GM04504 (cell line): ENCODE measurements at places on chromosomes 12 and 14.
A peak's percentile ranks its signal among the peaks of the same experiment; 100 is the strongest.

- DNase-seq, result no peak
These were observed 26.3 kb downstream of the LDHB start for GRCh38 chr12:21631367-21631766.

GRCh38 chr14:73786636-73787485, 64.8 kb upstream of the PTGR2 start:
- no peak for DNase-seq

GRCh38 chr14:88137327-88137726, 132.4 kb downstream of the GPR65 start:
- no peak for DNase-seq

DNA sequence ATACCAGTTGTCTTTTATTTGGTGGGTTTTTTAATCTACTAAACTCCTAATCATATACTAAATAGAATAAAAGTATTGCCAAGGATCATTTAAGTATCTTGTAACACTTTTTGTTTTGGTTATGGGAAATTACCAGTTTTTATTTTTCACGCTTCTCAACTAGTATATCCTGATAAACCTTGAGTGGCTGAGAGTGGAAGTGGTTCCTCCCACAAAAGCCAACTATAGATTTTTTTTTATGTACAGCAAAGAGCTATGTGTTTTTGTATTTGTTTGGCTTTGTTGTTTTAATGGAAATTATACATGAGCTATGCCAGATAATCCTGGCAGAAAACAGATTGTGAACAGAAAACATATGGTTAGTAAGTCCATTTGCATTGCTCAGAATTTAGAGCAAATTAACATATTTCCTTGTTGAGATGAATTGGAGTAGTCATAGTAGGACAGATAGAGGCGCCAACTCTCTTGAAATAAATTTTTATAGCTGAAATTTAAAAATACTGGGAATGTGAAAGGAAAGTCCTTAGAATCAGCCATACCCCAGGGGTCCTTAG, 60.9 kb upstream of the PSMA6 start:
- DNase-seq, result no peak

DNA sequence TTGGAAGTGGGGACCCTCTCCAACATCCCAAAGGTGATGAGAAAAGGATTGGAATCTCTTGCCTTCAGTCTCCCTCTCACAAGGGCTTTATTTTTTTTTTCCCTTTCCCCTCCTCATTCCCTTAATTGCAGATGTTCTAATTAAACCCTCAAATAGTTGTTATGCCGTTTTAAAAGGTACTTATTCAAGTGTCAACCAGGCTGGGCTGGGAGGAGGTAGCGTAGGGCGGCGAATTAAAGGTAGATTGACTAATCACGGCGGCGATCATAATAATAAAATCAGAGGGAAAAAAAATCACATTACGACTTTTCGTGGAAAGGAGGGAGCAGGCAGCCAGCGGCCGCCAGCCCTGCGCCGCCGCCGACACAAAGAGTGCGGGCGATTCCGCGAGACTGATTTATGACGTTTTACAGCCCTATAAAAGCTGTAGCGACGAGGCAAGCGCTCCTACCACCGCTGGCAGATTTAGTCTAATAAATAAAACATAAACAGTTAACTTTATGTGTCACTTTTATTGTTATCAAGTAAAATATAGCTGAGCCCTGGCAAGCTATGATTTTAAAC, 1.7 kb upstream of the HOXC4 start:
- peak; percentile 77 for DNase-seq

DNA sequence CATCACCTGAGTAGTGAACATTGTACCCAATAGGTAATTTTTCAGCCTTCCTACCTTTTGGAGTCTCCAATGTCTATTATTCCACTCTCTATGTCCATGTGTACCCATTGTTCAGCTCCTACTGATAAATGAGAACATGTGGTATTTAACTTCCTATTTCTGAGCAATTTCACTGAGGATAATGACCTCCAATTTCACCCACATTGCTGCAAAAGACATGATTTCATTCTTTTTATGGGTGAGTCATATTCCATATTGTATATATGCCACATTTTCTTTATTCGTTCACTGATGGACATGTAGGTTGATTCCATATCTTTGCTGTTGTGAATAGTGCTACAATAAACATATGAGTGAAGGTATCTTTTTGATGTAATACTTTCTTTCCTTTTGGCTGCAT, 16.4 kb upstream of the BTG1 start:
- DNase-seq, result no peak

- DNase-seq, result no peak
These were observed 22.3 kb upstream of the SSPN start for GRCh38 chr12:26172946-26173552.

- DNase-seq, result no peak
These were observed 13.4 kb downstream of the CDK17 start for GRCh38 chr12:96386794-96387193.

- no peak for DNase-seq
These were observed 78.8 kb upstream of the FAR2 start for GRCh38 chr12:29070309-29070708.

DNA sequence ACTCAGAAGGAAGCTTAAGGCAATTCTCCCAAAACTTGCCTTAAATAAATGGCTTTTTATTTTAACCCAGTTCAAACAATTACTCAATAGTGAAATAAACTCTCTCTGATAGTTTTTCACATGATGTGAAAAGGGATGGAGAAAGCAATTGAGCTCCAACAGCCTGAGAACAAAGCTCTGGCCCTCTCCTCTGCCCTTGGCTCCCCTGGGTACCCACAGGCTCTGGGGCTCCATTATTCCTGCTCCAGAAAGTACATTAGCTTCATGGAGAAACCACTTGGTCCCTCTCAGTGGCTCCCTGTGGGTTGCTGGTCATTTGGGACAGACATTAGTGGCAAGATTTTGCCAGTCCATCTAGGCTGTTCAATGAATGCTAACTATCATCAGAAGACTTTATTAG, 242.8 kb downstream of the ATP23 start:
- no peak for DNase-seq

- DNase-seq, result no peak
These were observed 81.1 kb upstream of the GTF2A1 start for GRCh38 chr14:81301813-81302212.

GRCh38 chr12:13167226-13167625, 29.3 kb upstream of the EMP1 start:
- no peak for DNase-seq

- no peak for DNase-seq
These were observed 1.2 kb upstream of the GOLGA5 start for GRCh38 chr14:92792885-92793284.

GRCh38 chr12:47411966-47412365, 293.9 kb downstream of the RPAP3 start:
- DNase-seq, result no peak

GRCh38 chr12:125610971-125611370, 545.7 kb downstream of the AACS start:
- no peak for DNase-seq

GRCh38 chr12:127108360-127109215, 1158.4 kb upstream of the TMEM132C start:
- peak; percentile 51 for DNase-seq

GRCh38 chr12:27179400-27180214, 64.5 kb upstream of the STK38L start:
- no peak for DNase-seq

DNA sequence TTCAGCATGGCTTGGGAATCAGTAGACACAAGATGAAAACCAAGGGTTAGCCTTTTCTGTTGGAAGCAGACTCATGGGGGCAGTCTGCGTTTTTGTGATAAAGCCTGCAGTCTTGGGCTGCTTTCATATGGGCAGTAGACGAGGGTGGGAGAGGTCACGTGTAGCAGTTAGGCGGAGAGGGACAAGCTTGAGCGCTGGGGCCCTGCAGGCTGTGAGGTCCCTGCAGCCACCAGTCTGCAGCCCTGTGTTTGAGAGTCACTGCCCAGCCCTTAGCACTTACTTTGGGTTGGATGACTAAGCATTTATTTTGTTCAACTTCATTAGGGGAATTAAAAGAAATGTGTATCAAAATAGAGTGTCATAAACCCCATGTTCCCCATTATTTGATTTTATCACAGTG, 37.2 kb downstream of the EP400 start:
- no peak for DNase-seq

GRCh38 chr12:32365473-32366064, 33.8 kb upstream of the FGD4 start:
- DNase-seq, result peak; percentile 36

- no peak for DNase-seq
These were observed 403.5 kb downstream of the SLC16A7 start for GRCh38 chr12:59999291-59999690.

GRCh38 chr12:104257913-104258472, 42.4 kb downstream of the TXNRD1 start:
- no peak for DNase-seq

DNA sequence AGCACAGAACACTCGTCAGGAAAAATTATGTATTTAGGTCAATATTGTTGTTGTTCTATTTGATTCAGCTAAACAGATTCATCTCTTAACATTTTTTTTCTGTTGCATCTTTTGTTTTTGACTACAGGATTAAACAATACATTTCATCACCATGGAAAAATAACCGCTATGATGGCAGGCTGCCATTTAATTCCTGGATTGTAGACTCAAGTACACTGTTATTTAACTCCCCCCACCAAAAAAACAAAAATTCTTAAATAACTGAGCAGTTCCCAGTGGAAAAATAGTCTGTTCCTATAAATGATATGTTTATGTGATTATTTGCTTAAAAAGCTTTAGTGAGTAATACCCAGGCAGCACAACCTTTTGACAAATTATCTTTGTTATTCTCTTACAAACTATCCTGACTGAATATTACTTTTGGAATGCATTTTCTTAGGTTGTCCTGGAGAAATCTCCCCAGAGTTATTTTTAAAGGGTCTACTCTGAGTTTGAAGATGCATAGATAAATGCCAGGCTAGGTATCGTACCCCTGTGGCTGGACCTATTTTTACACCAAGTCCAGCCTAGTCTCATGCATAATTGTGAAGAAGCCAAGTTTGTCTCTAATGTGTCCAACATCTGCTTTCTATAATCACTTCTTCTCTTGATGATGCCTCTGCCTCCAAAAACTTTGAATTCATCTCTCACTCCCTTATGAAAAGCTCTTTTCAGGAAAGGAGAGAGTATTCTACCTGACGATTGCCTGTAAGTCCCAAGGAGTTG, 3.7 kb downstream of the KERA start:
- peak; percentile 78 for DNase-seq

DNA sequence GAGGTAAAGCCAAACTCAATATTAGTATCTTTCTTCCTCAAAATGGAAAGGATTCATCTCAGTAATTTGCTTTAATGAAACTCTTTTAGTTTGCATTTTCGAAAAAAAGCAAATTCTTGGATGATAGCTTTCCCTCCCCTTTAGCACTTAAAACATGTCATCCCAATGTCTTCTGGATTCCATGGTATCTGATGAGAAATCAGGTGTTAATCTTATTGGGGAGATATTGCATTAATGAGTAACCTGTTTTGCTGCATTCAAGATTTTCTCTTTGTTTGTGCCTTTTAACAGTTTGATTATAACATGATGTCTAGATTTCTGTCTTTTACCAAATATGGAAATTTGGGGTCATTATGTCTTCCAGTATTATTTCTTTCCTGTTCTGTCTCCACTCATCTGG, 405.1 kb upstream of the FOXG1 start:
- no peak for DNase-seq

DNA sequence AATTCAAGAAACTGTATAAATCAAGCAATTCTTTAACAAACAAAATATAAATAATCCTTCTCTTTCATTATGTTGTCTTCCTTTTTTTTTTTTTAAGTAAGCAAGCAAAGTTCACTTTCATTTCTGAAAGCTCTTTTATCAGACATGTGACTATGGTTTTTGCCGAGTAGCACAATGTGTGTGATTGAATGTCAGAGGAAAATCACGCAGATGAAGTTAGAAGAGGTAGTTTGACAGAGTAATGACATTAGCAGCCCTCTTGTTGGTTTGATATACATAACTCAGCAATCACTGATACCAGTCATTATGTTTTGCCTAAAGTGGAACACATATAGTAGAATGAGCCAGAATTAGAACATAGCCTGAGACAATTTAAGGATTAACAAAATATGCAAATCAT, 19.0 kb downstream of the ALX1 start:
- DNase-seq, result no peak

DNA sequence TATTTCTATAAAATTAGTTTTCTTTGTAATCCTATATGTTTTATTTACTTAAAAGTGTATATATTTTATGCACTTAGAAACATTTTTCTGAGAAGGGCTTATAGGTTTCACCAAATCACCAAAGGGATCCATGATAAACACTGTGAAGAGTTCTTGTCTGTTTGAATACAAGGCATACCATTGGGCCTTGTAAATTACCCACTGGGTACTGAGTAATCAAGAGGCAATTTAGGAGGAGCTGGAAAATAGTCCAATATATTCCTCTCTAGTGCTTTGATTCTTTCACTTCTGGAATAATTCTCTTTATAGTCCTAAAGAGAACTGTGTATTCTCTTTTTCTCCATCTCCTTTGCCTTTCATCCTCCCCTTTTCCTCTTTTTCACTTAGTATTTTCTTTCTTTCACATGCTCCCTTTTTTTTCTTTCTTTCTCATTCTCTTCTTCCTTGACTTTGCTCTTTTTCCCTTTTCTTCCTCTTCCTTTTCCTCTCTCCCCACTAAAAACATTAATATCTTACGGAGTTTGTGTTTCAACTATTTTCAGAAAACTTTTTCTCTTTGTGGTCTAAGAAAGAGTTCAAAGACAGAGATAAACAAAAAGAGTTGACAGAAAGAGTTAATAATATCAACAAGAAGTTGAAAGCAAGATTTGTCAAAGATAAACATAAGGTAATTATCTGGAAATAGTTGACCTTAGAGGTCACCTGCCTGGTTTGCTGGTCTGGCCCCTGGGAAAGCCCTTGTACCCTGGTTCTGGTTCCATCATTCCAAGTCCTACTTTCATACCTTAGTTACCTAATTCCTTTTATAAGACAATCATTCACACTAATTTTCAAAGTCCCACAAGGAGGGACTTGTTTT, 435.3 kb downstream of the RAD51B start:
- no peak for DNase-seq

GRCh38 chr14:103501921-103502669, 20.5 kb downstream of the CKB start:
- no peak for DNase-seq

GRCh38 chr14:105021656-105022275, 883 bp upstream of the CDCA4 start:
- DNase-seq, result no peak
